Spinal cord (tissue), 10 donors: ENCODE measurements at places on chromosomes 16 and 17.

DNA sequence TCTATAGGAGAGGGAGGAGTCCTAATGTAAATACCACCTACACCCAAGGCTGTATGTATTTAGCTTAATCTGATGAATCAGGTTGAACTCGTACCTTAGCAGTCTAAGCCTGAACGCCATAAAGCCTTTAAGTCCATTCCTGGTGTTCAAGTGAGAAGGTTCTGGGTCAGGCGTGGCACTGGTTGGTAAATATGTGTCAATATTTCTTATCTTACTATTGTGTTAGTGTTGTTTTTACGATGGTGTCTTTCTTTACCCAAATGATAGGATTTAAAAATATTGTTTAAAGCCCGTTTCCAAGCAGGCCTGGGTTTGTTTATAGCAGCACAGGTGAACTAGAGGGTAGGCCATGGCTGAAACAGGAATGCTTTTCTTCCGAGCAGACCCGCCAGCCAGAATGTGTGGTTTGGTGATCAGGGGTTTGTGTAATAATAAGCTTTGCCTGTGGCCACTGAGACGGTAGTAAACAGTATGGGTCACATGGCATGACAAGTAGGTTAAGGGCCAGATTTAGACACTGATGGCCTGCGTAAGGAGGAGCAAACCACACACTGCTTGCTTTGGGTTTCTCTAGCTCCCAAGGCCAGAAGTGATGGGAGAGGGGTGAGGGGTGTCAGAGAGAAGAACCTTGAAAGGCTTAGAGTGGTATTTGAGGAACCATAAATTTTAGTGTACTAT is 3.3 kb downstream of the TMEM94 start:
- DNase-seq = no peak

DNA sequence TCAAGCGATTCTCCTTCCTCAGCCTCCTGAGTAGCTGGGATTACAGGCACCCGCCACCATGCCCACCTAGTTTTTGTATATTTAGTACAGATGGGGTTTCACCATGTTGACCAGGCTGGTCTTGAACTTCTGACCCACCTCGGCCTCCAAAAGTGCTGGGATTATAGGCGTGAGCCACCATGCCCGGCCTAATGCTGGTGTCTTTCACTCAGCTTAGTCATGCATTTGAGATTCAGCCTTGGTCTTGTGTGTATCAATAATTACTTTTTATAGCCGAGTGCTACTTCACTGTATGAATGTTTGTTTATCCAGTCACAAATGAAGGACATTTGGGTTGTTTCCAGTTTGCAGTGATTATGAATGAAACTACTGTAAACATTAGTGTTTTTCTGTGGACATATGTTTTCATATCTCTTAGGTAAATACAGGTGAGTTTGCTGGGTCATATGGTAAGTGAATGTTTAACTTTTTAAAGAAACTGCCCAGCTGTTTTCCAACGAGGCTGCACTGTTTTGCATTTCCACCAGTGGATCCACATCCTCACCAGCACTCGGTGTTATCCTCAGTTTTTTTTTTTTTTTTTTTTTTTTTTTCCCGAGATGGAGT is 11.0 kb upstream of the PLCG2 start:
- no peak for DNase-seq

DNA sequence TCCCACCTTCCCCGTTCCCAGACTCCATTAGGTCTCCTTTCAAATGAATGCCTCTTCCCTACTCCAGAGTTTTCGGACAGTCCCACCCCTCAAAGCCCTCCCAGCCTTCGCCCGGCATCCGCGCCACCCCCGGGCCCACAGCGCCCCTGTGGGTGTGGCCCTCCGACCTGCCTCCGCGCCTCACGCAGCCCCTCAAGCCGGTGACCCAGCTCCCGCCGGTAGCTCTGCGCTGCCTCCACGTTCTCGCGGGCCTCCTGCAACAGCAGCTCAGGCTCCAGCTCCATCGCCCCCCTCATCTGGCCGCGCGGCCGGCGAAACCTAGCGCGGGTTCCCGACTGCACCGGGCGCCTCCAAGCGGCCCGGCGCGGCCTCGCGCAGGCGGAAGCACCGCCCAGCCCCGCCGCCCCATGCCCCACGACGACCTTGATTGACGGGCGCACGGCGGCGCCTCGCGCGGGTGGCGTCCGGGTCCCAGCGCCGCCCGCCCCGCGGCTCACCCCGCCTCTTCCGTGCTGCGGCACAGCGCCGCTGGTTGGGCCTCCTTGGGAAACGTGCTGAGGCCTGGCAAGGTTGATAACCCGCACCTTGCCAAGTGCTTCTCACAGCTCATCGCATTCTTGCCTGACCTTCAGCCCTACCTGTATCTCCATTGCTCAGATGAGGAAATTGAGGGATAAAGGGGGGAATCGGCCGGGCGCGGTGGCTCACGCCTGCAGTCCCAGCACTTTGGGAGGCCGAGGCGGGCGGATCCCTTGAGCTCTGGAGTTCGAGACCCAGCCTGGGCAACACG is at the start of gene CRLF3:
Gene CRLF3, minus strand, starts transcription at position 337 of the 790 bp plus-strand sequence. Its CDS starts 41 bp downstream, at position 296.
- DNase-seq = peak; percentile 82

DNA sequence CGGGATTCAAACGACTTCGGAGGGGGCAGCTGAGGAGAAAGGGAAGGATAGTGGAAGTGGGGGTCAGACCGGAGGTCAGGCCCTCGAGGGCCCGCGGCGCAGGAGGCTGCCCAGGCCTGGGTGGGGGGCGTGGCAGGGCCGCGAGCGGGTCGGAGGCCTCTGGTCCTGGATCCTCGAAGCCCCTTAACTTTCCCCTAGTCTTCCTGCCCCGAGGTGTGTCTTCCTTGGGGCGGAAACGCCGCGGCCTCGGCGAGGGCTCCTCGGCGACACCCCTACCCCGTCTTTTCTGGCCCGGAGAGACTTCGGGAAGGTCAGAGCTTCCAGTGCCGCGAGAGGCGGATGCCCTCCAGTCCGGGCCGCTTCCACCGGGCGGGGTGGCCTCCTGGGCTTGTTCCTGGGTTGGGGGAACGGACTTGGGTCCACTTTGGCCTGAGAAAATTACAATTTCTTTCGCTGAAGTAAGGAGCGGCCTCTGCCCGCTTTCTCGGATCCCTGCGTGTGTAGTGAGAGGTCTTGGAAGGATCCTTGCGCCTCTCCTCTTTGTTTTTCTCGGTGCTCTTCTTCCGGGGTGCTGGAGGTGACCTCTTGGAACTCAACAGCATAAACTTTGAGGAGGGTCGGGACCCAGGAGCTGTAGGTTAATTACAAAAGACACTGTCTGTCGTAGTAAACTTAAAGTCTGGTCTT is 491 bp downstream of the IST1 start:
- DNase-seq = peak; percentile 60

DNA sequence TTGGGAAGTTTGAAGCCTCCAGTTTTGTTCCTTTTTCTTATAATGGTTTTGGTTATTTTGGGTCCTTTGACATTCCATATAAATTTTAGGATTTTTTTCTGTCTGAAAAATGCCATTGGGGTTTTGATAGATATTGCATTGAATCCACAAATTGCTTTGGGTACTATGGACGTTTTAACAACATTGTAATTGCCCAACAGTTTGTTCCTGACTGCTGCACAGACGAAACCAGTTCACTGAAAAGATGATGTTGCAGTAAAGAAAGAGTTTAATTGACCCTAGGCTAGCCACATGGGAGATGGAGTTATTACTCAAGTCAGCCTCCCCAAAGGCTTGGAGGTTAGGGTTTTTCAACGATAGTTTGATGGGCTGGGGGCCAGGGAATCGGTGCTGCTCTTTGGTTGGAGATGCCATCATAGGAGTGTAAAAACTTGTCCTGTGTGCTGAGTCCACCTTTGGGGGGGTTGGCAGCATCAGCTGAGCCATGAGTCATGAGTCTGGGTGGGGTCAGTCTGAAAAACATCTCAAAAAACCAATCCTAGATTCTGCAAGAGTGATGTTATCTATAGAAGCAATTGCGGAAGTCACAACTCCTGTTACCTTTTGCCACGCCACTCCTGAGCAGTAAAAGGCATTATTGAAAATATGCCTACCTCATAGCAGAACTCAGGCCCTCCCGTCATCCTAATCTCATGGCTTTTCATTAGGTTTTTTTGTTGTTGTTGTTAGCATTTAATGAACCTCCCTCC is 2.7 kb upstream of the PRSS41 start:
- no peak for DNase-seq

DNA sequence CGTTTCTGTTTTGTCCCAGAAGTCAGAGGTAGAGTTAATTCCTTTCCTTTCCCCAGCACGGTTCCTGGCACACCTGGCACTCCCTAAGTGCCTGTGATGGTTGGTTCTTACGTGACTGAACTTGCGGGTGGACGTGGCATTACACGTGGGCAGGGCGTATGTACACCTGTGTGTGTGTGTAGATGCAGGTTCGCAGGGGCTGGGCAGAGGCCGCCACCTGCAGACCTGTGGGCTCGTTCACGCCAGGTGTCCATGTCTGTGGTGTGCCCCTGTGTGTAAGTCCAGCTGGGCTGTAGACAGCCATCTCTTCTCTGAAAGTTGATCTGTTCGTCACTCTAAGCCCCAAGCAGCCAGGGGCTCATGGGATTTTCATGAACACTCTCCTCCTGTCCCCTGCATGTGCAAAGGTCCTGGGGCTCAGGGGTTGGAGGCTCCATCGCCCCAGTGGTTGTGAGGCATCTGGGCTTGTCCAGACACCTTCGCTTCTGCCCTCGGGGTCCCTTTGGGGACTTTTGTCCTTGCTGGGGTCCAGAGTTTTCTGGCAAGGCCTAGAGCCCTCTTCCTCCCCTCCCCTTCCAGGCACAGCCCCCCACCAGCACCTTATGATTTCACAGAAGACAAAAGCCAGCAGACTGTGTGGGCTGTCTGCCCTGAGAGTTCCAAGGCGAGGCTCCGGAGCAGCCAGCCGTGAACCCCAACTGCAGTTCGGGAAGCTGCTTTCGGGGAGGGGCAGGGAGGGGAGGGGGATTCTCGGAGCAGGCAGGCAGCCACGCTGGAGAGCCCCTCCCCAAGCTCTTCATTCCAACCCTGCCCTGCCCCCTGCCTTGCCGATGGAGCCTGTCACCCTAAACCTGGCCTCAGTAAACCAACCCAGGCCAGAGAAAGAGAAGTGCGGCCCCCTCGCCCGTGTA is 5.4 kb upstream of the FSCN2 start:
- no peak for DNase-seq

DNA sequence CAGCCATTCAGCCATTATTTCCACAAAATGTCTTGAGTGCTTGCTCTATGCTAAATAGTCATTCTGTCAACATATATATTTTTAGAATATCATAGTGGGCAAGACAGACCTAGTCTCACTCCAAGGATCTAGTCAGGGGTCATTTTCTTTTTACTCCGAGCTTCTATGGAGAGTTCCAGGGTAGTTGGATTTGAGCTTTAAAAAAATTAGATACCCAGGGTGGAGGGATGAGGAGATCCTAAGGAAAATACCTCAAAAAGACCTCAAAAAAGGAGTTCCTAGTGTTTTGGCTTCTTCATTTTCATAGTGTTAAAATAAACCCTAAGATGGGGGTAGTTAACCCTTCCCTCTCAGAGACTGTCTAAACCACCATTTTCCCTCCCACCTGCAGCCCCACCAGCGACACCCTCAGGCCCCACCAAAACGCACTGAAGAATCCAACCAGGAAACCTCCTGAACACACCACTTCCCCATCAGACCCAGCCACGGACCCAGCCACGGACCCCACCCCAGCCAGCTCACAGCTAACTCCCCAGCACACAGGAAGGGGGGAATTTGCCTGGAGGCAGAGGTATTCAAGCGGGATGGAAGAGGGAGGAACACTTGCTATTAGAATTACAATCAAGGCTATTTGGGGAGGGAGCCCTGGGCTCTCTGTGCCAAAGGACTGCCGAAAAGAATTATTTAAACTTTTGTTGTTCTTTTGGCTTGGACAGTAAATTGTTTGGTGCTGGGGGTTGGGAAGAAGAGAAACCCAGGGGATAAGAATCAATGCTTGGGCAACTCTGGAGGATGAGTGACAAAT is 2.2 kb downstream of the ETV4 start:
- DNase-seq = no peak

DNA sequence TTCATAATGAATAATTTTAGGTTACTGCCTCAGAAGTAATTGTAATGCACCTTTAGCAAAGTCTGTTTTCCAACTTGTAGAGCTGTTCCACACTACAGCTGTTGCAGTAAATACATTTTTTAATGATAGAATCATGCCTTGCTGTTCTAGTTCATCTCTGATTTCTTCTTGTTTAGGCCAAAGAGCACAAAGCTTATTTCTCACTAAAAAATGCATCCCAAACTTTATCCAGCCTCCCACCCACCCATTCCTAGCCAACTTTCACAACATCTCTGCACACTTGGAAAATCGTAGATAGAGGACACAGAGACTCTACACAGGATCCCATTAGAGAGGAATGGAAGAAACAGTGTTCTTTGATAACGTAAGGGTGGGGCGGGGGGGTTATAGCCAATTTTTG is 252.2 kb upstream of the DYNLRB2 start:
- DNase-seq = no peak

- no peak for DNase-seq
These were observed 324.7 kb downstream of the SEC14L1 start for GRCh38 chr17:77465358-77466041.
